ENCODE measurements at places on chromosomes 12 and 14.

- H3K4me1 ChIP-seq, result no peaks in the 10 kb centered on the region
- no peaks in the 10 kb centered on the region for H3K27me3 ChIP-seq
- H3K36me3 ChIP-seq, result no peaks in the 10 kb centered on the region
- DNase-seq, result no peak
- H3K27ac ChIP-seq, result no peak overlapping the region
Observed at GRCh38 chr14:63761351-63762117, 33.7 kb upstream of the SGPP1 start.

DNA sequence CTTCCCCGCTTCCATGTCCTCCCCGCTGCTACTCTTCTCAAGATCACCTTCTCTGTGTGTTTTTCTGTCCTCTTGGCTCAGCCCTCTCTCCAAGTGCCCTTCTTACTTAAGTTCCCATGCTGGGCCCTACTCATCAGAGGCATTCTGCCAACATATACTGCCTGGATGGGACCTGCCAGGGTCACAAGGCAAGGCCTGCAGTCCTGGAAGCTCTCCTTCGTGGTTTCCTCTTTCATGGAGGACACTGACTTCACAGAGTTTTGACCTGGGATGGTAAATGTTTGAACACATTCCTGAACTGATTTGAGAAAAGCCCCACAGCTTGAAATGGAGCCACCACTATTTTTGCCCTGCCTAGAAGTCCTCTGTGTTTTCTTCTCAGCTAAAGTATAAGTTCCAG, 140.9 kb downstream of the TMEM30B start:
- H3K36me3 ChIP-seq, result no peaks in the 10 kb centered on the region
- no peaks in the 10 kb centered on the region for H3K4me1 ChIP-seq
- no peak for DNase-seq
- no peak overlapping the region for H3K27ac ChIP-seq
- no peaks in the 10 kb centered on the region for H3K27me3 ChIP-seq

DNA sequence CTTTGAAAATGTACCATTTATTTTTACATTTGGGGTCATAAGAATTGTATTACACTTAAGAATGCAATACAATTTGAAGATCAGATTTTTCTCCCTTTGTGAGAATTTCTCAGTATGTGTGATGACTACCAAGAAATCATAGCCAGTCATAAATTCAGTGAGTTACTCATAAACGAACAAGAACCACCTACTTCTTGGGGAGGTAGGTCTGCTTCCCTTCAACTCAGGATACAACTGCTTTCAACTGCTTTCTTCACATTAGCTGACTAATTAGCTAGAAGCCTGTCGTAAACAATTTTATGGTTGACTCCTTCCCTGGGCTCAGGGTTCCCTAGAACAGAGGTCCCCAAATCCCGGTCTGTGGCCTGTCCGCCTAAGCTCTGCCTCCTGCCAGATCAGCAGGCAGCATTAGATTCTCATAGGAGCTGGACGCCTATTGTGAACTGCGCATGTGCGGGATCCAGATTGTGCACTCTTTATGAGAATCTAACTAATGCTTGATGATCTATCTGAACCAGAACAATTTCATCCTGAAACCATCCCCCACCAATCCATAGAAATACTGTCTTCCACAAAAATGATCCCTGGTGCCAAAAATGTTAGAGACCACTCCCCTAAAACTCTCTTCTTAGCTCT, 3.7 kb downstream of the ANG start:
- no peak overlapping the region for H3K4me3 ChIP-seq
- H3K27ac ChIP-seq, result no peak overlapping the region
- H3K27me3 ChIP-seq, result no peaks in the 10 kb centered on the region
- no peaks in the 10 kb centered on the region for H3K36me3 ChIP-seq
- H3K4me1 ChIP-seq, result no peaks in the 10 kb centered on the region
- DNase-seq, result no peak

GRCh38 chr12:5197656-5198055, 154.0 kb downstream of the KCNA5 start:
- no peaks in the 10 kb centered on the region for H3K27me3 ChIP-seq
- H3K27ac ChIP-seq, result no peak overlapping the region
- no peak for DNase-seq
- no peaks in the 10 kb centered on the region for H3K36me3 ChIP-seq

GRCh38 chr12:52873513-52873831, 24.7 kb upstream of the KRT78 start:
- no peaks in the 10 kb centered on the region for H3K36me3 ChIP-seq
- DNase-seq, result no peak
- no peaks in the 10 kb centered on the region for H3K27me3 ChIP-seq
- H3K4me3 ChIP-seq, result no peak overlapping the region

- no peak overlapping the region for H3K27ac ChIP-seq
- H3K4me1 ChIP-seq, result no peaks in the 10 kb centered on the region
- DNase-seq, result no peak
- no peaks in the 10 kb centered on the region for H3K36me3 ChIP-seq
- H3K27me3 ChIP-seq, result no peaks in the 10 kb centered on the region
Observed at GRCh38 chr12:2095878-2096277, 43.1 kb downstream of the CACNA1C start.

- no peak overlapping the region for H3K27ac ChIP-seq
- no peak for DNase-seq
- H3K4me3 ChIP-seq, result no peak overlapping the region
Observed at GRCh38 chr14:72706485-72706884, 187.4 kb downstream of the DPF3 start.

GRCh38 chr12:66035288-66035966, 95.1 kb downstream of the LLPH start:
- DNase-seq, result peak; percentile 28
- H3K36me3 ChIP-seq, result no peaks in the 10 kb centered on the region
- H3K27me3 ChIP-seq, result no peaks in the 10 kb centered on the region
- no peak overlapping the region for H3K4me3 ChIP-seq

Measured in mesendoderm (in vitro differentiated cells).